Kidney tubule cell (primary cell): ENCODE measurements at places on chromosomes 12 and 14.

- no peak for DNase-seq
Measured at GRCh38 chr12:82555699-82556098, 131.0 kb upstream of the TMTC2 start.

DNA sequence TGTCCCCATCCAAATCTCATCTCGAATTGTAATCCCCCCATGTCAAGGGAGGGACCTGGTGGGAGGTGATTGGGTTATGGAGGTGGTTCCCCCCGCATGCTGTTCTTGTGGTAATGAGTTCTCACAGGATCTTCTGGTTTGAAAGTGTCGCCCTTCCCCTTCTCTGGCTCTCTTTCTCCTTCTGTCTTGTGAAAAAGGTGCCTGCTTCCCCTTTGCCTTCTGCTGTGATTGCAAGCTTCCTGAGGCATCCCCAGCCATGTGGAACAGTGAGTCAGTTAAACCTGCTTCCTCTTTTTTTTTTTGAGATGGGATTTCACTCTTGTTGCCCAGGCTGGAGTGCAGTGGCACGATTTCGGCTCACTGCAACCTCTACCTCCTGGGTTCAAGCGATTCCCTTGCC is 104.0 kb downstream of the CCDC91 start:
- DNase-seq, result peak; percentile 66

DNA sequence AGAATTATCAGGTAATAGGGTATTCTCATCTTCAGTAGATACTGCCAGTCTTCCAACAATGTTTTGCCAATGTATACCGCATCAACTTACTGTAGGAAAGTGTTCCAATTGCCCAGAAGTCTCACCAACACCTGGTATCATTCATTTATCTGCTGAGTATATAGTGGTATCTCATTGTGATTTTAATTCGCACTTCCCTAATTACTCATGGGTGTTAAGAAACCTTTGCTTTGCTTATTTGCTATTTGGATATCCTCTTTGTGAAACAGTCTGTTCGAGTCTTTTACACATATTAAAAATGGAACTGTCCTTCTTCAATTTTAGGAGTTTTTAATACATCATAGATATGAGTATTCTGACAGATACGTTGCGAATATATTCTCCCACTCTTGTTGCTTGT is 6.1 kb downstream of the TM7SF3 start:
- DNase-seq, result no peak

DNA sequence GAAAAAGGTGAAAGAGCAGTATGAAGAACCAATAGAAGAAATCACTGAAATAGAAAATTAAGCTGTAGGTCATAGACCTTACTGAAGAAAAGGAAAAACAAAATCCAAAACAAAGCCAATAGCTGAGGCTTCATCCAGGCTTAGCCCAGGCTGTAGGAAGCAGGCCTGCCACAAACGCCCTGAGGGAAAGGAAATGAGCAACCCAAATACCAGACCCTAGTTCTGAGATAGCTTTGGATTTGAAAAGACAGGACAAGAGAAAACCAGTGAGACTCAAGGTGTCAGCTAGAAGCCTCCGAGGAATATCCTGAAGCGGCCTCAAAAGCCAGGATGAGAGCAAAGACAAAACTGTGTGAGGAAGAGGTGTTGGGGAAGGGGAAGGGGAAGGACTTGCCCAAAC is 79.2 kb downstream of the FERMT2 start:
- DNase-seq, result no peak

GRCh38 chr14:75299059-75299458 is 20.4 kb downstream of the FOS start:
- no peak for DNase-seq

DNA sequence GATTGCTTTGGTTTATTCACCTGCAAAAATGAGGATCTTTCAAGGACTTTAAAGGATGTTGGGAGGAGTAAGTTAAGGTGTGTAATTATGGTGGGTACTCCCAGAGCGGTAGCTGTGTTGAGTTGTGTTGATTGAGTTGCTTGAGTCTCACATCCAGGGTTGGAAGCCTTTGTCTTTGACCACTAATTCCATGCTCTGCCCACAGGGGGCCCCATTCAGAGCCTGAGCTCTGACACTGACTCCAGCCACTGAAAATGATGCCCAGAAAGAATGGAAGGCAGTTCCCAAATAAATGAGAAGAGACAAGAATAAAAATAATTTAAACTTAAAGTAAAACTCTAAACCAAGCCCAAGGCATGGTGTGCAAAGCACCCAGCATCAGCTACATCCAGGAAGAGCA is 237.4 kb upstream of the PWP1 start:
- no peak for DNase-seq

GRCh38 chr14:80653956-80654355 is 287.6 kb downstream of the CEP128 start:
- no peak for DNase-seq

DNA sequence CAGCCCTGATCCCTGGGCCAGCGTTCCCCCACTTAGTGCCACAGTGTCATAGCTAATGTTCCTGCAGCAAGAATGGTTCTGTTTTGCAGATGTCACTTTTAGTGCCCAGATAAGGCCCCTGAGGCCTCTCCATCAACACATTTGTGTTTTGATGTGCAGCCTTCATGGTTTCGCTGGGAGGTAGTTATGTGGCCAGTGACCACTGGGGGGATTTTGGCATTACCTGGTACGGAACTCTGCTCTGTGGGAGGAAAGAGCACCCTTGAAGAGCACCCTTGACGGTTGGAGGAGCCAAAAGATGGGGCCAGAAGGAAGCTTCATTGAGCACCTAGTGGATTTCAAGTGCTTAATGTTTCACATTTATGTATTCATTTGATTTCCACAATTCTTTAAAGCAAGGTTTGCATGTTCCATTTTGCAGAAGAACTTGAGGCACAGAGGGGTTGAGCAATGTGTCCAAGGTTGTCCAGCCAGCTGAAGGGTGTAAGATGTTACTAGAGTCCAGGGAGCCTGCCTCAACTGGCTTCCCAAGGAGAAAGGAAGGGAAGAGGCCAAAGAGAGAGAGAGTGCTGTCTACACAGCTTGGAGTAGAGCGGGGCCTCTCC is 13.0 kb downstream of the SERPINA11 start:
- DNase-seq, result no peak

- DNase-seq, result peak; percentile 37
Measured at GRCh38 chr12:119593578-119594398, at the start of gene TMEM233. TMEM233 (plus strand) TSS chr12:119593774; CDS start chr12:119593849, 75 bp downstream.

DNA sequence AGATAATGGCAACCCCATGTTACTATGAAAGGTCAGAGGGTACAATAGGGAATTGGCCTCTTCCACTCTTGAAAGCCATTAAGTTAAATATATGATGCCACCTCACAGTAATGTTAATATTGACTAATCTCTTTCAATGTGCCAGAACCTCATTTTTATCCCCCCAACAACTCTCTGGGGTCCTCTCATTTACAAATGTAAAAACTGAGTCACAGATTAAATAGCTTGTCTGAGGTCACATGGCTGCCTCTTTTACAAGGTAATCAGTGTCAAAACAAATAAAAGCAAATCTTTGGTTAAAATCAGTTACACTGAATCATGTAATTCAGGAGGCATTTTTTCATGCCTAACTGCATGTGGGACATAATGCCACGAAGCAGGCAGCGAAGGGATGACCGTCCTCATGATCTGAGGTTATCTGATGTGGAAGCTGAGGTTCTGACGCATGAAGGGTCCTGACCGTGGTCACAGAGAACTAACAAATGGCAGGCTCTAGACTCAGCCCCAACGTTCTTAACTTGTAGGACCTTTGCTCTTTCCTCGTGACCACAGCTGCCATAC is 78.5 kb downstream of the PTPN21 start:
- no peak for DNase-seq

DNA sequence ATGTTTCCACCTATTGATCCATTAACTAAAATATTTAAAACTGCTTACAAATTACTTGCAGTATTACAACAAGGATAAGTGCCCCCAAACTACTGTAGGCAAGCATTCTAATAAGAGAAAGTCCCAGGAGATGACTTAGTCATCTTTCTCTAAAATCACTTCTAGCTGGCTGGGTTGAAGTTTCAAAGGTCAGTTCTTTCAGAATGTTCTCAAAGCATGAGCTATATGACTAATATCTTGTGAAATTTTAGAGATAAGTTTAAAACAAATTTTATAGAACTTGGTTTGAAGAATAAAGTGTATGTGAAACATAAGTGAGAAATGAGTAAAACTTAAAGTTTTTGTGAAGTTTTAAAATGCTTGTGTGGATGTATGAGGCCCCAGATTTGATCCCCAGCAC is 24.3 kb upstream of the OR6J1 start:
- peak; percentile 15 for DNase-seq

GRCh38 chr14:99946652-99947489 is 118.4 kb upstream of the EVL start:
- DNase-seq, result peak; percentile 18

GRCh38 chr14:60964904-60965303 is 16.0 kb downstream of the TRMT5 start:
- DNase-seq, result peak; percentile 58

DNA sequence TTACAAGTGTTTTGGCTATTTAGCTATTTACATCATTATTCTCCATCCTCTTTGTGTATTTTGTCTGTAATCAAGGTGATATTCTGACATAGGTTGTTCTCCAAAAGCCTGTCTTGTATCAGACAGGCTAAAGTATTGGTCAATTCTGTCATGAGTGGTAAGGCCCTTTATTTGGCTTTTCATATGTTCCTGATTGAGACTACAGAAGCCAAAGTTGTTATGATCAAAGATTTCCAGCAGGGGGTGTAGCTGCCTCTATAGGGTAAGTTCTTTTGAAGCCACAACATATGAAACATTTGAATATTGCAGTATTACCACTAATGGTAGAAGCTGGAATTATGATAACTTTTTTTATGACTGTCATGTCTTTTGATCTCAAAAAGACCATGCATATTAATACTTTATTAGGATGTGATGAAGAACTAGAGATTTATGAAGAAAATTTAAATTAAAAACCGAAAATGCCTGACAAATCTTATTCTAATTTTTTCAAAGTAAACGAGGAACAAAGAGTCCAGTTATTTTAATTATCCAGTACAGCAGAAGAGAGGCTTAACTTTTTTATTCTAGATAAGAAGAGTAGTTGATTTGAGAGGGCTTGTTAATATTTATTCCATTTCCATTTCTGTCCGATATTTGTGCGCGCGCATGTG is 3.4 kb upstream of the ARHGAP5 start:
- DNase-seq, result peak; percentile 82

- DNase-seq, result no peak
Measured at GRCh38 chr12:49578471-49579112, 10.7 kb upstream of the MCRS1 start.

DNA sequence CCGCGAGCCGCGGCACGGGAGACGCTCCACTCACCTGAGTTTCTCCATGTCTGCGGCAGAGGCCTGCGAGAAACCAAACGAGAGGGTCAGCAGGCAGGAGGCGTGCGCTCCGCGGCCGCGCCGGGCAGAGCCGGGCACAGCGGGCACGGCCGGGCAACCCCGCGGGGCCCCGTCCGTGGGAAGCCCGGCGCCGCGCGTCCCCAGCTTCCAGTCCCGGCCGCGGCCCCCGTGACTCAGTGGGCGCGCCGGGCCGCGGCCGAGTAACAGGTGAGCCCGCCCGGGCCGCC is 19.4 kb downstream of the BEGAIN start:
- DNase-seq, result no peak

- no peak for DNase-seq
Measured at GRCh38 chr14:93156693-93157369, 27.9 kb downstream of the MOAP1 start.

DNA sequence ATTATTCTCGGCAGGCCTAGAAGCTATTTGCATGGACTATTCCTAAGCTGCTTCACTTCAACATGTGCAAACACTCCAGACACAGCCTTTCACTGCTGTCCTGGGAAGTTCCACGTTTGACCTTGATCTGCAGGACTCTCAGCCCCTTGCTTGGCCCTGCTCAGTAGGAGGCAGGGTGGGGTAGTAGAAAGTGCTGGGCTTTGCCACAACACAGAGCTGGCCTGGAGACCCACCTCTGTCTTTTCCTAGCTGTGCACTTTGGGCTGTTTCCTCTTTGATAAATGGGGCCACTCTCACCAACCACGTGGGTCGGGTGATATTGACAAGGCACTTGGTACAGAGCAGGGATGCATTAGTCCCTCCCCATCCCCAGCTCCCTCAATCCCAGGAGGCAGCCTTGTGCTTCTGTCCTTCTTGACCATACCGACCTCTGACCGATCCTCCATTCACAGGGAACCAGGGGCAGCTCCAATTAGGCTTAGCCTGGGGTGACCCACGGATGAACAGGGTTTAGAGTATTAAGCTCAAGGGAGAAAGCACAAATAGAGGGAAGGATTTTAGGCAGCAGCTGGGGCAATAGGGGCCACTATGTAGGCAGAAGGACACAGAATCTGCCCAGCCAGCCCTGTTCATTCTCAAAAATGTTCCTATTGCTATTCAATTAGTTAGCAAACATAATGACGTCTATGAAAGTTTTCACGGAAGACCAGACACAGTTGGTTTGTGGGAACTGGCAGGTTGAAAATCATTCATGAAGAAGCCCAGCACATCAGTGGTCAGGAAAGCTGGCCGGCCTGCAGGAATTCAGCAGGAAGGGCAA is 63.3 kb downstream of the SYNE3 start:
- DNase-seq, result peak; percentile 57

DNA sequence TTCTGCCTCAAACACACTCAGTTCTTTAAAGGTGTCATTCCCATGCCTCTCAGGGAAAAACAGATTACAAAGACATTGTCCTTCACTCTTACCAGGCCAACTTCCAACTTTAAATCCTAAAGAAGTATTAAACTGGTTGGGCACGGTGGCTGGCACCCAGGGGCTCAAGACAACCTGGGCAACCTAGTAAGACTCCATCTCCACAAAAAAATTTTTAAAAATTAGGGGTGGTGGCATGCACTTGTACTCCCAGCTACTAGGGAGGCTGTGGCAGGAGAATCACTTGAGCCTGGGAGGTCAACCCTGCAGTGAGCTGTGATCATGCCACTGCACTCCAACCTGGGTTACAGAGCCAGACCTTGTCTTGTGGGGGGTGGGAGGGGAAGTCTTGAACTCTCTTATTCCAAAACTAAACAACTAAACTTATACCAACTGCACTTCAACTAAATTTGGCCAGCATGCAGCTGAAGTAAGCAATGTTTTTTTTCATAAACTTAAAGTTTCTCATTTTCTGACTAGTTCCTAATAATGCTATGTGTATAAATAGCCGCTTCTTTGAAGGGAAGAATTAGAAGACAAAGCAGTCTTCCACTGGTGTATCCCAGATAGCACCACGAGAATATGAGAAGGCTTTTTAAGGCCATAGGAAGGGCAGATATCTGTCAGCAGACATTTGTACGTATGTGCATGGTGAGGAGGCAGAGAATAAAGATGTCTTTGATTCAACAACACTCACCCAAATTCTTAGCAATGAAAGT is 2.4 kb downstream of the SLC11A2 start:
- DNase-seq, result no peak

DNA sequence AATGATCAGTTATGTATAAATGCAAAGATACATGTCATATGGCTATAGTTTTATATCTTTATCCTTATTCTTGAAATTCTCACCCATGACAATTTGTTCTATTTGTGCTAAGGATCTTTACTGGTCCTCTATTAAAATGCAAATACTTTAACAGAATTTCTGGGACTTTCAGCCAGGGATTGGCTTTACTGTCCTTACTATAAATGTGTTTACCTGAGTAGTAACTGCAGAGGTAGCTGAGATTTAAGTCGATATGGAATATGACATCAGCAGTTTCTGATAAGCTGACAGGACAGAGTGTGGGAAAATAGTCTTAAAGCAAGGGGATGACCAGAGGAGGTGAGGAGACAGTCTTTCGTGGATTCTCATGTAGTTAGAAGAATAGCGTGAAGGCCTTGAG is 206.4 kb downstream of the DIO2 start:
- DNase-seq, result no peak

- peak; percentile 62 for DNase-seq
Measured at GRCh38 chr14:37695866-37696265, 100.4 kb downstream of the TTC6 start.
